ENCODE measurements at places on chromosomes 5 and 9.

DNA sequence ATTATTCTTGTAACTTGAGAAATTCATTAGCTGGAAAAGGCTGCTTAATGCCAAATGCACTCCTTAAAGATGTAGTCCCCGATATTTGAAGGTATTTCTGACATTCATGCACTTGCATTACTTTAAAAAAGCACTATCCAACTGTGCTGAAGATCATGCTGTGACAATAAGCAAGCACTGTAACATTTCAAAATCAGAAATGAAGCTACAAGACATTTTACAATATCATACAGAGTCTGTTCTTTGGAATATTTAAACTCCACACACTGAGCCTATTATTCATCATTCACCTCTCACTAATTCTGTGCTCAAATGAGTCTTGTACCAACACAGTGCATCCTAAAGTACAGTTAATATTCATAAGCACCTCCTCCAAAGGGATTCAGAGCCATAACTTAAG is 413.2 kb downstream of the CETN3 start:
- no peak for DNase-seq

DNA sequence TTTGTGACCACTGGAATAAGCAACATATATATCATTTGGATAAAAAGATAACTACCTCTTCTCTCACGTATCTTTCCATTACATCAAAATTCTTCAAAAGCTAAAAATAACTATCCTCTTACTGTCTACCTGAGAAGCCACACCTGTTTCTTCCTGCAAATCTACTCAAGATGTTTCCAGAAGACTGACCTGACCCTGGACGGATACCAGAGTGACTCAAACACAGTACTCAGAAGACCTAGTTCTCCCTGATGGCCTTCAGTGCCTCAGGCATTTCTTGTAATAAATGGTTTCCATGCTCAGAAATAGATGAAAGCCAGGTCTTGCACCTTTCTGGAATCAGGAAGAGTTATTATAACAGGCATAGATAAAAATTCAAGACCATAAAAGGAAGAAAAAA is 245.9 kb upstream of the PIK3R1 start:
- DNase-seq: no peak

- DNase-seq: no peak
Measured at GRCh38 chr5:55600497-55601203, 65.9 kb upstream of the PLPP1 start.

GRCh38 chr9:85431339-85432102 is 310.2 kb downstream of the AGTPBP1 start:
- no peak for DNase-seq

DNA sequence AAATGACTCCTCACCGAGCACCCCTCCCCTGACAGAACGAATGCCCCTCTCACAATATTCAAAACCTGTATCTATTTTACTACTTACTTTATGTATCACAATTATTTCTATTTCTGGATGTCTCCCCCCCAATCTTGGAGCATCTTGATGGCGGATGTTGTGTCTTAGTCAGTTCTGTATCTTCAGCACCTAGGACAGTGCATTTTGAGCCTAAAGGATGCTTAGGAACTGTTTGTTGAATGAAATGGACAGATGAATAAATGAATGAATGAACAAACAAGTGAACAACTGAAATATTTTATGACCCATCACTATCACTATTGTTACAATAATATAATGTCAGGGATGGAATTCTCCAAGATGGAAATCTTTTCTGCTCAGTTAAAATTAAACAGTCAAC is 295.7 kb downstream of the DNAH5 start:
- no peak for DNase-seq

DNA sequence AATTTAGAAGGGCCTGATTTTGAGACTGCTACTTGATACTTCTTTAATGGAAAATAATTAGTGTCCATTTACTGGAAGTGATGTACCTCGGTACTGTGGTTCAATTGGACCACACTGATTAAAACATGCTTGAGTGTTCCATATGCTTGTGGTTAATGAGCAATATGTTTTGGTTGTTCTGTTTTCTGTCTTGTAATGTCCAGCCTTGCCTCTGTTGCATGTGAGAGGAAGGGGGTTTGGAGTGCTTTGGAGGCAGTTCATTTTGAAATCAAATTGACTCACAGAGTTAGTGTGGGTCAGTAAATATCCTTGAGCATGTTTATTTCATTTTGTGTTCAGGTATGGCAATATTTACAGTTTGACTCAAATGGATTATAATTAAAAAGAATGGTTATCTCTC is 334.4 kb downstream of the ARHGEF28 start:
- DNase-seq: no peak

DNA sequence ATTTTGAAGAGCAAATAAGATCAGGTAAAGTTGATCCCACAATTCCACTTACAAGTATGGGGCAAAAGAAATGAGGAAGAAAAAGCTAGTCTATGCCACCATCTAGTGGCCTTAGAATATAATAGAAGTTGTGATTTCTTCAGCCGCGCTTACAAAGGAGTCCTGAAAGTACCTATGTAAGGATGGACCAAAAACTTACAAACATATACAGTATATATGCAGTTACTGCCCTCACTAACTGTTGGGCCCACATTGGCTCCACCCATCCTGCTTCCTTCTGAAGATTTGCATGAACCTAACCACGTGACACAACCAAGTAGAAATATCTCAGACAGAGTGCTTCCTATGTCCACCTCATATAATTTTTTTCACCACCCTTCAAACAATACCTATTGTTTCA is 11.7 kb upstream of the OR13D1 start:
- no peak for DNase-seq

DNA sequence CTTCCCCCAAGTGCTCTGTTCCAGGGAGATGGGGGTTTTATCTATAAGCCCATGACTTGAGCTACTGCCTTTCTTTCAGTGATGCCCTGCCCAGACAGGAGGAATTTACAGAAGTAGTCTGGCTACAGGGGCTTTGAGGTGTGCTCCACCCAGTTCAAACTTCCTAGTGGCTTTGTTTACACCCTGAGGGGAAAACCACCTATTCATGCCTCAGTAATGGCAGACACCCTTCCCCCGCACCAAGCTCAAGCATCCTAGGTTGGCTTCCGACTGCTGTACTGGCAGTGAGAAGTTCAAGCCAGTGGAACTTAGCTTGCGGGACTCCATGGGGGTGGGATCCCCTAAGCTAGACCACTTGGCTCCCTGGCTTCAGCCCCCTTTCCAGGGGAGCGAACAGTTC is 154.6 kb downstream of the IZUMO3 start:
- DNase-seq: no peak

- DNase-seq: no peak
Measured at GRCh38 chr9:107422189-107423185, 67.1 kb downstream of the KLF4 start.

DNA sequence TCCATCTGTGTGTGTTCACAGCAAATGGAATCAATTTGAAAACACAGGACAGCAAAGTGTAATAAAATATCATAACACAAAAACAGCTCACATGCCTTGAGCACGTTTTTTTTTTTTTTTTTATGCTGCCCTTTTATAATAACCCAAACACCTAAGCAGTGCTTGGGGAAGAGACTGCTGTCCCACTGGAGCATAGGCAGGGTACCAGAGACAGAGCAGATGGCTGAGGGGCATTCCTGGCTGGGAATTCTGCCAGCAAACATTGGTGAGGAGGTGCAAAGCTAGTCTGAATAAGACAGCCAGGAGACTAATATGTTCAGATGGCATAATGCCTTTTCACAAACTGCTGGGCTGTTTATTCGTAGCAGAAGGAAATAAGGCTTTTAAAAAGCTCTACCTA is 58.1 kb upstream of the SV2C start:
- DNase-seq: no peak

- DNase-seq: no peak
Measured at GRCh38 chr5:150525781-150526180, 17.9 kb downstream of the NDST1 start.

DNA sequence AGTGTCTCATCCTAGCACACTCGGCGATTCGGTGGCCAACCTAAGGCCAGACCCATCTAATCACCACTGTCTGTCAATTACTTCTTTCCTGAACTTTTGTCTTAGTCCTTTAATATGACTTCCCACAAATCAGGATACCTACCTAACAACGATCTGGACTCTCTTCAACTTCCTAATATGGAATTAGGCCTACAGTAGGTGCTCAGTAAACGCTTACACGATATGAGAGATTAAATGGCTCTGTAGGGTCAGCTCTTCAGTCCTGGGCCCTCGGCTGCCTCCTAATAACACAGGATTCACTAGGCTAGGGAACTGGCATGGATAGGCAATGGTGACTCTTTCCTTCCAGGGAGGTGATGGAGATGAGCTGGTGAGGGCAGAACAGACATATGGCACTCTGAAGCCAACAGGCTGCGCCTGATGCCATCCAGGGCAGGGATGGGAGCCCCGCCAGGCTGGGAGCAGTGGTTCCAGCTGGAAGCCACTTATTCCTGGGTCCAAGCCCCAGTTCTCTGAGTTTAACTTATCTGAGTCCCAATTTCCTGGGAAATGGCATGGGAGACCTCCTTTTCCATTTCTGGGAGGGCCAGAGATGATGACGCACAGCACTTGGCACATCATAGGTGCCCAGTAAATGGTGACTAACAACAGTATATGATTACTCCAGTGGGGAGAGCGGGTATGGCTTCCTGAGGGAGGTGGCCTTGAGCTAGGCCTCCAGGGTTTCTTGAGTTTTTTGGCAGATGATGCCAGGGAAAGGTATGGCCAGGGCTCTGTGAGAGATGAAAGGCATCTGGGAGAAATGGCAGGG is 7.3 kb downstream of the PDGFRB start:
- no peak for DNase-seq

DNA sequence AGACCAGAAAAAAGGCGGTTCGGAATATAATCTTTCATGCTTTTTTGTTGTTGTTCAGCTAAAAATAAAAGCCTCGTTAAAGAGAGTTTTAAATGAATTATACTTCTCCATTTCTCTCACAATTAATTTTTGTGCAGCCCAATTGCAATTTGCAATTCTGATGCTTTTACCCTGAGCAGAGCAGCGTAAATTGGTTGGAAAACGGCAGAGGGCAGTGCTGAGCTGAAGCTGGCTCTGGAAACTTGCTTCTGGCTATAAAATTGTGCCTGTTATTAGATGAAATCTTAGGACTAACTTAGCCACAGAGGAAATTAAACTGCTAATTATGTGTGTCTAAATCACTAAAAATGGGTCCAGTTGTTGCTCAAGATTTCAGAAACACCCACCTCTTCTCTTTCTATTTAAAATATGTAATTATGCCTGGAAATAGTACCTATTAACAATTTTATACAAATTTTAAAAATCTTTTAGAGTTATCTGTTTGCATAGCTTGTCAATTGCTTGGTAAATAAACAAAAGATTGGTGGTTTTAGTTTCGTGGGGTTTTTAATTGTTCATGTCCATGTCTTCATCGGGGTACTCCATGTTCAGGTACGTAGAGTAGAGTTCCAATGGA is 441.8 kb upstream of the TLE4 start:
- no peak for DNase-seq

GRCh38 chr5:67204821-67205220 is 8.2 kb upstream of the CD180 start:
- no peak for DNase-seq

DNA sequence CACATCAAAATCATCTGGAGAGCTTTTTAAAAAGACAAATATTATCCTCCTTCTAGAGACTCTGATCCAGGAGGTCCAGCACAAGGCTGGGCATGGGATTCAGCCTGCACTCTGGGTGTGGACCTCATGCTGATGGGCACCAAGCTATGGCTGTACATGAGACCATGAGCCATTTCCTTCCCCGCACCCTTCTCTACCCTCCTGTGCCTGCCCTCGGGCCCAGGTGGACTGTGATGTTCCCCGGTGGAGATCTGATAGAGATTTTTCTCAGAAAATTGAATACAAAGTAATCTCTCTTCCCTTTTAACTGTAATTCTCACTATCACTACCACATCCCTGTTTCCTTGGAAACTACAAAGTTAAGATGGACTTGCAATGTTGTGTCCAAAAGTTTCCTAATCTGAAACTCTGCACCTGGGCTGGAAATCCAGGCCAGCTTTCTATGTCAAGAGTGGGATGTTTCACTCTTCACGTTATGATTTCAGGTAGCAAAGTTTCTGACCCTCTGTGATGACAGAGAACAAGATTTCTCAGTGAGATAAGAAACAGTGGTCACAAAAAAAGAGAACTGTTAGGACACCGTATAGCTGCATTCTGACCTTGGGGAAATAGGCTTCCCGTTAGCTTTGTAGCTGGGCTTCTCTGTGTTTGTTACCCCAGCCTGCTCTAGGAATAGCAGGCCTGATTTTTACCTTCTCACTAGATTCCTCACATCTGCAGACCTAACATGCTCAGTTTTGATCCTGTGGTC is 11.5 kb downstream of the SFXN1 start:
- no peak for DNase-seq

GRCh38 chr9:23941051-23941450 is 115.0 kb upstream of the ELAVL2 start:
- no peak for DNase-seq

- DNase-seq: no peak
Measured at GRCh38 chr5:14322437-14323187, 179.5 kb downstream of the TRIO start.

DNA sequence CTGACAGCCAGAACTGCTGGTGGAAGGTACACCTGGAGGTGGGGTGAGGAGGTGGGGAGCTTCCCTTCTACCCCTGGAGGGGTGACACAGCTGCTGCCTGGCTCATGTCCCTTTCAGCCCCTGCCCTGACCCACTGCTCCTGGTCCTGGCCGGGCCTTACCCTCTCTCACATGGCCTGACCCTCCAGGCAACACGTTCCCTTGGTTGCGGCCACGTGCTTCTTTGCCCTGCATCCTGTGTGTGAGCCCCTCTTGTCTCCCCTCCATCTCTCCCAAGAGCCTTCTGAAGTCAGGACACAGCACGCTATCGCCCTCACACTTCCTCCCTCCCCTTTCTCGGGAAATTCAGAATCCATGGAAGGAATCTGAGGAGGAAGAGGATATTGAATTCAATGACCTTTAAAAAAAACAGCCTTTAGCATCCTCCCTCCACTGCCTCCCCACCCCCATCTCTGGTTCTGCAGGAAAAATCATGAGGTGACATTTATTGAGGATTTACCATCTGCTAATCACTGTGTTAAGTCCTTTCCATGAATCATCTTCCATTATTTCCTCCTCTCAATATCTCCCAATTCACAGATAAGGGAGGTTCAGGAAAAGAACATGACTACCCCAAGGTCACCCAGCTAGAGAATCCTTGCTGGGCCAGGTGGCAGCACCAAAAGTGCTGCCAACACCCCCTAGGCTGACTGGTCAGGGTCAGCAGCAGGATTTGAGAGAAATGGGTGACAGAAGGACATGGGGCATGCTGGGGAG is 8.3 kb downstream of the AQP3 start:
- no peak for DNase-seq

- no peak for DNase-seq
Measured at GRCh38 chr5:142078221-142078620, 30.4 kb upstream of the NDFIP1 start.

DNA sequence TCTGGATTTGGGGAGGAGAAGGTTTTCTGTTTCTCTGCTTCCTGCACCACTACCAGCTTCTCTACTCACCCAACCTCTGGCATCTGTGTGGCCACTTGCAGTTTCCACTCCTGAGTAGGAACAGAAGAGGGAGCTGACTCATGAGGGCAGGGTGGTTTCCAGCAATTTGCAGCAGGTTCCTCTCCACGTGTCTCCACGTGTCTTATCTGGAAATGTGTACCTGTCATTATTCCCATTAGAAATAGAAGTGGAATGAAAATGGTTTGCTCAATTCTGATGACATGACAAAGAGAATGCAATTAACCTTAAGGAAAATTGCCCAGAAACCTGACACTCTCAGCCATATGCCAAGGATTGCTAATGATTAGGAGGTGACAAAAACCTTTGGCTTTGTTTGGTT is 33.0 kb downstream of the EGFLAM start:
- DNase-seq: no peak

GRCh38 chr5:172859966-172860365 is 25.9 kb downstream of the ERGIC1 start:
- DNase-seq: no peak

All from activated CD8-positive, alpha-beta memory T cell treated with anti-CD3 and anti-CD28 coated beads, Interleukin-2, amount 50 U/mL, for 4 hours (primary cell).